ENCODE measurements at places on chromosomes 7 and 10. TPM values are rescaled to one million over a fixed set of nuclear protein-coding genes. Genes with fewer than 3 reads are reported as not detected.

Gene CCDC3
- 33.5 TPM for total RNA-seq

Gene PLCE1
- 8.7 TPM for total RNA-seq

- no peak for DNase-seq
These were observed 33.1 kb downstream of the PDSS1 start for GRCh38 chr10:26730552-26730951.

- peak; percentile 44 for DNase-seq
These were observed 42.3 kb upstream of the PRKG1 start for GRCh38 chr10:51031950-51032349.

GRCh38 chr7:92987538-92987937 lies 130.2 kb downstream of the SAMD9 start:
- DNase-seq: no peak

DNA sequence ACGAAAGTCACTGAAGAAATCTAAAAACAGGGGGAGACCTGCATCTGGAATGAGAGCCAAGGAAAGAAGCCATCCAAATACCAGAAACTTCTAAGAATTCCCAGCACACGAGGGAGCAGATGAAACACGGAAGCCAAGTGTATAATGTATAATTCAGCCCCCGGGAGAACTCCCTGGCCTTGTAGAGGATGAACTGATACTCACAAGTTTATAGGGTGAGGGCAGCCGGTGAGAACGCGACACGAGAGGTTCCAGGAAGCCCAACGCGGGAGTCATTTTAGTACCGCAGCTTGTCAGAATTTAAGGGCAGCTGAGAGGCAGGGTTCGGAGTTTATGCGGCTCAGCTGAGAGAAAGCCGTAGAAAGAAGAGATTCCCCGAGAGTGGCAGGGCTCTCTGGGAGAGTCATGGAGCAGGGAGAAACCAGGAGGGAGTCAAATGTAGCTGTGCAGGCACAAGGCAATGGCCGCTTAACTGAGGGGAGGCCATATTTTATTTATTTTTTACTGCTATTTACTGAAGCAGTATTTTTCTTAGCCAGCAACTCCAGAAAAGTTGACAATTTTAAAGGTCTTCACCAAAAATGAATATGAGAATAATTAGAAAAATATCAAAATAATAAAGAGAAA lies 164.0 kb downstream of the NPSR1 start:
- DNase-seq: no peak

Gene METTL27
- total RNA-seq: 19.3 TPM

DNA sequence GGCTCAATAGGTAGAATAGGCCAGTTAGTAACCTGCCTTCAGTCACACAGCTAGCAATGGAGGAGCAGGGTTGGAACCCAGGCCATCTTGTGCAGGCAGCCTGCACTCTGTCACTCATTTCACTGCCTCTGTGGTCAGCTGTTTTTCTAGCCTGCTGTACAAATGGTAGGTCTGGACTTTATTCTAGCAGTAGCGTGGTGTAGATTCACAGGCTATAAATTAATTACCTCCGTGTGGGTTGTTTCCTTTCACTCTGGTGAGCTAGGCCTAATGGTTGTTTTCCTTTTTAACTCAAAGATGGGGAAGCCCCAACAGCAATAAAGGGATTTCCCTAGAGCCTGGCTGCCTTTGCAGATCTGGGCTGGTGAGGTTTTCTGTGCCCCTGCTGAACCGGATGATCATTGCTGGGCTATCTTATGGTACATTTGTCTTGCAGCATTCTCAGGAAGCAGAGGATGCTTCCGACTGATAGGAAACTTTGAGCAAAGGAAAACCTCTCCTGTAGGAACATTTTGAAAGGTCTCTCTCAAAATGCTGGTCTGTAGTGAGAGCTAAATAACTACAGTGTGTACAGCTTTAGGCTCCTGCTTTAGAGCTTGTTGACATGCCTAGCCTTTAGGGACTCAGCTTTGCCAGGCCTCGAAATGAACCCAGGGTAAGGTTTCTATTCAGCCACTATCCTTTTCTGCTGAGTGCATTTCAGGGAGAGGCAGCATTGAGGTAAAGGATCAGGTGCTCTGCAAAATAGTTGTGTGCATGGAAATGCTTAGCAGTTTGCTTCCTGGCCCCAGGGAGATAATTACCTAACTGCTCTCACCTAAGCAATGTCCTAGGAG lies 157.4 kb downstream of the ST7 start:
- no peak for DNase-seq

DNA sequence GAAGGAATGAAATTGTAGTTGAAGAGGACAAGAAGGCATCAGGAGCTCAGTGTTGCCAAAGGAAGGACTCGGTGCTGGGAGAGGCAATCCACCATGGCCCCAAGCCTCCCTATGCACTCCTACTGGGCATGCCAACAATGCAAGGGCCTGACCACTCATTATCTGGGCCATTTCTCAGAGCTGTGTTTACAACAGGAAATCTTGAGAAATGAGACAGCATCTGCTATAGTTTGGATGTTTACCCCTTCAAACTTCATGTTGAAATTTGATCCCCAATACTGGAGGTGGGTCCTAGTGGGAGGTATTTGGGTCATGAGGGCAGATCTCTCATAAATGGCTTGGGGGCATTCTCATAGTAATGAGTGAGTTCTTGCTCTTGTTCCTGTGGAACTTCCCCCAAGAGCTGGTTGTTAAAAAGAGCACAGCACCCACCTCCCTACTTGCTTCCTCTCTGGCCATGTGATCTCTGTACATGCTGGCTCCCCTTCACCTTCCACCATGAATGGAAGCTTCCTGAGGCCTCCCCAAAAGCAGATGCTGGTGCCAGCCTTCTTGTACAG lies 50.8 kb upstream of the AOAH start:
- DNase-seq: no peak

Gene MMP21
- total RNA-seq: 0.13 TPM

GRCh38 chr7:26451997-26452396 lies 160.3 kb downstream of the SNX10 start:
- no peak for DNase-seq

- peak; percentile 86 for DNase-seq
These were observed 7.4 kb upstream of the MICALL2 start for GRCh38 chr7:1466524-1467271.

DNA sequence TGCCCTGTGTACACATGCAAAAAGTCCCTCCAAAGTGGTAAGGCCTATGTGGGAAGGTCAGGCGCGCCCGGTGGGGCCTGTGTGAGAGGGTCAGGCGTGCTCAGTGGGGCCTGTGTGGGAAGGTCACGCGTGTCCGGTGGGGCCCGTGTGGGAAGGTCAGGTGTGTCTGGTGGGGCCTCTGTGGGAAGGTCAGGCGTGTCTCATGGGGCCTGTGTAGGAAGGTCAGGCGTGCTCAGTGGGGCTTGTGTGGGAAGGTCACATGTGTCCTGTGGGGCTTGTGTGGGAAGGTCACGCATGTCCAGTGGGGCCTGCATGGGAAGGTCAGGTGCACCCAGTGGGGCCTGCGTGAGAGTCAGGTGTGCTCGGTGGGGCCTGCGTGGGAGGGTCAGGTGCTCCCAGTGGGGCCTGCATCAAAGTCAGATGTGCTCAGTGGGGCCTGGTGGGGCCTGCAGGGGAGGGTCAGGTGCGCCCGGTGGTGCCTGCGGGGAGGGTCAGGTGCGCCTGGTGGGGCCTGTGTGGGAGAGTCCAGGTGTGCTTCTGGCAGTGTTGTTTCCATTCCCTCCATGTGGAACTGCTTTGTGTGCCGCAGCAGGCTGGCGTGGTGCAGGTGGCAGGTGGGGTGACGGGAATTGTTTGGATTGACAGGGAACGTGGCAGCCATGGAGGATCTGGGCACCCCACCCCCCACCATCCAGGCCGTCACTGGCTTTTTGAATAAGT lies 15.4 kb downstream of the LRRC27 start:
- DNase-seq: no peak

- peak; percentile 87 for DNase-seq
These were observed 772 bp downstream of the SGMS1 start for GRCh38 chr10:50622706-50623662.

- no peak for DNase-seq
These were observed 476 bp upstream of the ZFYVE27 start for GRCh38 chr10:97736403-97736901.

- DNase-seq: no peak
These were observed 427.4 kb downstream of the SORCS3 start for GRCh38 chr10:105068497-105068896.

DNA sequence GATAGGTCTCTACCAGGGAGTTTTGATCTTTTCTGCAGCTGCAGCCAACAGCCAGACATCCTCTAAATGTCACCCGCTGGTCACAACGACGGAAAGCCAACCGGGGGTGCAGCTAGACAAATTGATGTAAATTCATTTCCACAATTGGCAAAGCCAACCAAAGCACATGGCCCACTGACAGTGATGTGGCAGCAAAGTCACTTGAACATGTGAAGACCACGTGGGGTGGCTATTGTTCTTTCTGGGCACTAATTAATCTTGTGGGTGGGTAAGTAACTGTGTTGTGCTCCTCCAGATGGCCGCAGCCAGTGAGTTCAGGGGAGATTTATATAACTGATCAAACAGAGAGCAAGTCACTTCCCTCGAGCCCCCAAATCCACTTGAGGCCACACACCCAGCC lies 354.1 kb downstream of the ANKRD30A start:
- no peak for DNase-seq

DNA sequence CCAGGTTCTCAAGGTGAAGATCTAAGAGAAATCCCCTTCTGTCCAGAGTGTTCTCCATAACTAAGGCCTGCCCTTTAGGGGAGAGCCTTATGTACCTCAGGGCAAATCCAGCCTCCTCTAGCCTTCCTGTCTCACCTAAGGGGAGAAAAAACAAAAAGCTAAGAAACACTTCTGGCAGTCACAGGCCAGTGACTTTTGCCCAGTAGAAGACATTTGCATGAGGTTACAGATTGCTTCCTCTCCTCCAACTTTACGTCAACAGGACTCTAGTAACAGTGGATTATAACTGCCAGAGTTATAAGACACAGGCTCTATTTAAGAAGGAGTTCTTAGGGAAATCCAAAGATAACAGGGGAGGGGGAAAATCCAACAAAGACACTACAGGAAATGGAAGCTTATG lies 15.9 kb upstream of the FAM241B start:
- DNase-seq: no peak

Gene KCND2
- 0.19 TPM for total RNA-seq

Gene RAMP3
- total RNA-seq: 82.6 TPM

GRCh38 chr7:110010359-110010758 lies 1080.6 kb upstream of the LRRN3 start:
- DNase-seq: no peak

GRCh38 chr7:15007507-15007906 lies 105.0 kb upstream of the DGKB start:
- DNase-seq: no peak

GRCh38 chr10:8060010-8060703 lies 5.7 kb downstream of the GATA3 start:
- DNase-seq: peak; percentile 56

Gene SPDYE16
- 0.31 TPM for total RNA-seq

- no peak for DNase-seq
These were observed 25.2 kb upstream of the ITGB1 start for GRCh38 chr10:32982911-32983909.

DNA sequence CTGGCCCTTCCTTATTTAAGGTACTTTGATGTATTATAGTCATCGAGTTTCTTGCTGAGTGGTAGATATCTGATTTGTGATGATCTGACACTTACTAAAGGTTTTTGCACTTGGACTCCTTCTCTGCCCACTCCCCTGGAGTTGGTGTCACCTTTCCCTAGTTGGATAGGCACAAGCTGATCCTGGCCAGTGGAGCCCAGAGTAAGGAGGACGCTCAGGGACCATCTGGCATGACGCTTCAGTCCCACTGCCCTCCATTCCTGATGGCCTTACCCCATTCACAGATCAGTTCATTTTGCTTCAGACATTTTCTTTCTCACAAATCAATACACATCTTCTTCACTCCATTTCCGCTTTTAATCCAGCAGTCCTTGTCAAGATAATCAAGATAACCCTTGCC lies 20.1 kb downstream of the ASB15 start:
- DNase-seq: no peak

Gene CTAGE8
- 4.3 TPM for total RNA-seq

DNA sequence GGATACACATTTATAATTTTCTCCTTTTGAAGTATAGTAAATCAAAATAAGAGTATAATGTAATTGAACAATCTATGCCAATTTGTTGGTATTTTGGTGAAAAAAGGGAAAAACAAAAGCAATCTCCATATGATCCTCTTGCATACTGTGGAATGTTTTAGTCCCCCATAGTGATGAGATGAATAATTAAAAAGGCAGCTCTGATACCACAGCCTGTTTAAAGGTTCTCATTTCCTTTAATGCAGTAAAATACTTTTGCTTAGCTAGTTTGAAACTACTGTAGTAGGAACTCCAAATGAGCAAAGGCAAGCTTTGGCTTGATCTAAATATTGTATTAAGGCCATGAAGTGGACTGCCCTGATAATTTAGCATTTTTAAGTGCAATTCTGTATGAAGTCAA lies 77.6 kb downstream of the VTI1A start:
- no peak for DNase-seq

DNA sequence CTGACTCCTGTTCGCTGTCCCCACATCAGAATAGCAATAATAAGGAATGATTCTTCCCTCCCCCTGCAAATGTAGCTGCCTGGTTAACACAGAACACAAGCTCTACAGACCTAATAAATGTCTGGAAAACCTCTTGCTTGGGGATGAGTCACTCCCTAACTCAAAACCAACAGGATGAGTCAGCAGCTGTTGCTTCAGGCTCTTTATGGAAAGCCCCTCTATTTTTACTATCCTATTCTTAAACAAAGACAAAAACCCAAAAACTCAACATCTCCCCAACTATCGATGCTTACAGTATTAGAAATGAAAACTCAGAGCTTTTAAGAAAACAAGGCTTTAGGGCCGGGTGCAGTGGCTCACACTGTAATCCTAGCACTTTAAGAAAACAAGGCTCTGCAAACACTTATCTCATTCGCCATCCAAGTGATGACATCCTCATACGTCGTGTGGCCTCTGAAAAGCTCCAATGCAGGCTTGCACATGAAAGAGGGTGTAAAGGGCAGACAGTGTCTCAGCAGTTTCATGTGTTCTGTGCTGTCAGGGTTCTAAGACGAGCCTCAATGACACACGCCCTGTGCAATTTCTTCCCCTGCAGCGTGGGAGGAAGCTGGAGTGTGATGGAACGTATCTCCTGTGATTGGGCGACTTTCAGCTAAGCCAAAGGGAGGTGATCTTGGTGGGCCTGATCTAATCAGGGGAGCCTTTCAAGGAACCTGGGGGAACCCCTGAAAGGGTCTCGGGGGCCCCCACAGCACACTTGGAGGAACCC lies 70.1 kb downstream of the AMZ1 start:
- DNase-seq: no peak

DNA sequence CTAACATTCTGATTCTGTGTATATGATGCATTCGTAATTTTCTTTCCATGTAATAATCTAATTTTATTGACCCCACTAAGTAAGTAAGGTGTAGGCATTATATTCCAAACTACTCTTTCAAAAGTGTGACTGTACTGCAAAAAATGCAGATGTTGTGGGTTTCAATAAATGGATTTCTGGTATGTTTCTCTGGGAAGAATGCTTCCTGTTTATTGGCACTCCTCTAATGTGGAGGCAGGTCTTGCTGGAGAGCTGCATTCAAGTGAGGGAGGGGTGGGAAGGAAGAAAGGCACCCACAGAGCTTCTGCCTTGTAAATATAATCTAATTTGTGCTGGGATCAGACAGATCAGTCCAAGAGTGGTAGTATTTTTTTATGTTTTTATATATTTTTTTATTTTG lies 23.9 kb downstream of the ST7 start:
- DNase-seq: no peak

GRCh38 chr10:105797234-105797890 lies 1156.3 kb downstream of the SORCS3 start:
- DNase-seq: no peak

Gene ANKMY2
- total RNA-seq: 21.9 TPM
